ENCODE measurements at places on chromosomes 2 and 18. TPM values are rescaled to one million over a fixed set of nuclear protein-coding genes. Genes with fewer than 3 reads are reported as not detected.

Gene RAB27B
- total RNA-seq = not detected

Gene WNT6
- 0.61 TPM for total RNA-seq

Gene CCDC121
- total RNA-seq = 1.6 TPM

Gene VAMP5
- total RNA-seq = 30.2 TPM

GRCh38 chr2:134778372-134778771 is 59.6 kb upstream of the TMEM163 start:
- no peak overlapping the region for H3K27ac ChIP-seq
- no peak for DNase-seq
- H3K36me3 ChIP-seq = no peaks in the 10 kb centered on the region
- H3K4me1 ChIP-seq = peaks cover 18% of the 10 kb centered on the region
- no peaks in the 10 kb centered on the region for H3K27me3 ChIP-seq

- no peak overlapping the region for H3K27ac ChIP-seq
- no peaks in the 10 kb centered on the region for H3K36me3 ChIP-seq
- H3K27me3 ChIP-seq = no peaks in the 10 kb centered on the region
- peaks cover 4% of the 10 kb centered on the region for H3K4me1 ChIP-seq
- no peak for DNase-seq
- H3K4me3 ChIP-seq = no peak overlapping the region
These were observed 54.4 kb downstream of the CCDC88A start for GRCh38 chr2:55365303-55365702.

GRCh38 chr2:132780651-132781050 is 110.6 kb upstream of the LYPD1 start:
- no peak for DNase-seq
- no peak overlapping the region for H3K27ac ChIP-seq
- H3K4me3 ChIP-seq = no peak overlapping the region
- no peaks in the 10 kb centered on the region for H3K36me3 ChIP-seq
- H3K27me3 ChIP-seq = no peaks in the 10 kb centered on the region

GRCh38 chr2:165772183-165772582 is 21.9 kb downstream of the GALNT3 start:
- H3K36me3 ChIP-seq = no peaks in the 10 kb centered on the region
- H3K4me3 ChIP-seq = no peak overlapping the region
- DNase-seq = no peak
- H3K27ac ChIP-seq = no peak overlapping the region
- H3K4me1 ChIP-seq = no peaks in the 10 kb centered on the region
- no peaks in the 10 kb centered on the region for H3K27me3 ChIP-seq

- H3K4me3 ChIP-seq = no peak overlapping the region
- no peak overlapping the region for H3K27ac ChIP-seq
- no peaks in the 10 kb centered on the region for H3K4me1 ChIP-seq
- no peaks in the 10 kb centered on the region for H3K36me3 ChIP-seq
- H3K27me3 ChIP-seq = no peaks in the 10 kb centered on the region
These were observed 332.8 kb upstream of the UBE2E3 start for GRCh38 chr2:180647621-180648020.
